ENCODE measurements at places on chromosomes 3 and 15.

GRCh38 chr3:189766416-189766815 lies 135.2 kb downstream of the TP63 start:
- DNase-seq = no peak

DNA sequence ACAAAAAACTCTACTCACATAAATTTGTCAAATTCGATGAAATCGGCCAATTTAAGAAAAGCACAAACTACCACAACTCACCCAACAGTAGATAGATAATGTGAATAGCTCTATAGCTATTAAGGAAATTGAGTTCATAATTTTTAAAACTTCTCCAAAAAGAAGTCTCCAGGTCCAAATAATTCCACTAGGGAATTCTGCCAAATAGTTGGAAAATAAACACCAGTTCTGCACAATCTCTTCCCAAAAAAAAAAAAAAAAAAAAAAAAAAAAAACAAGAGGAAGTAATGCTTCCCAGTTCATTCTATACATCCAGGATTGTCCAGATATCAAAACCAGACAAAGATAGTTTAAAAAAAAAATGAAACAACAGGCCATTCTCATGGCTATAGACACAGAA lies 164.2 kb downstream of the POLR2M start:
- no peak for DNase-seq

DNA sequence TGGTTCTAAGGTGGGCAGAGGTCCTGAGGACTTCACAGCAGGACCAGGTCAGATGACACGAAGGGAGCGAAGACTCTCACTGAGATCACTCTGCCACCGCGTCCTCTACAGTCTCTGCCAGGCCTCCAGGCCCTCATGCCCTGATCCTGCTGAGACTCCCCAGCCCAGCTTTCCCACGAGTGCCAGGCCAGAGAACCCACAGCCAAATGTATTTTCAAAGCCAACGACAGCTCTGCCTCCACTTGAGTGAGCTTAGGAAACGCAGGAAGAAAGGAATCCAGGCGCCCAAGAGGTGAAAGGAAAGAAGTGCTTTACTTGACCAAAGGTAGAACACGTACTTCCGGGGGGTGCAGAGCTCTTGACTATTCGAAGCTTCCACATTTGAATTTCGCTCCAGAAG lies 275.0 kb downstream of the XXYLT1 start:
- no peak for DNase-seq

- DNase-seq = no peak
Measured at GRCh38 chr3:149678351-149678950, 20.6 kb upstream of the WWTR1 start.

DNA sequence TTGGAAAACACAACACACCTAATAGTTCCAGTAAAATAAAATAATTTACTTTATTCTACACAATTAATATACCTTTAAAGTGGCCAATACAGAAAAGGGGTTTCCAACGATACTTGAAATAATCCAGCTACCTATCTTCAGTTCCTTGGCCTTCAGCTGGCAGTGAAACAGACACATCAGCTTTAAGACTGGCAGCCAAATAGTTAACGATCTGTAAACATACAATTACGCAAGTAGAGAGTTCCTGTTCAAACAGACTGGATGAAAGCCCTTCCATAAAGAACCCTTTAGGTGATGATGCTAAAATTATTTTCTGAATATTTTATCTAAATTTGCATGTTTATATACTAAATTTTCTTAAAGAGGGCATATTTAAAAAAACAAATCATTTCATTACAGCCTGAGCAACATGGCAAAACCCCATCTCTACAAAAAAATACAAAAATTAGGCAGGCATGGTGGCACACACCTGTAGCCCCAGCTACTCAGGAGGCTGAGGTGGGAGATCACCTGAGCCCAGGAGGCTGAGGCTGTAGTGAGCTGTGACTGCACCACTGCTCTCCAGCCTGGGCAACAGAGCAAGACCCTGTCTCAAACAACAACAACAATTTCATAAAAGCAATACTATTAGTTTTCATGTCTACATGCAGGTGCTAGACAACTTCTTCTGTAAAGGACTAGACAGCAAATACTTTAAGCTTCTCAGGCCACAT lies 12.9 kb downstream of the DYNC1LI1 start:
- no peak for DNase-seq

DNA sequence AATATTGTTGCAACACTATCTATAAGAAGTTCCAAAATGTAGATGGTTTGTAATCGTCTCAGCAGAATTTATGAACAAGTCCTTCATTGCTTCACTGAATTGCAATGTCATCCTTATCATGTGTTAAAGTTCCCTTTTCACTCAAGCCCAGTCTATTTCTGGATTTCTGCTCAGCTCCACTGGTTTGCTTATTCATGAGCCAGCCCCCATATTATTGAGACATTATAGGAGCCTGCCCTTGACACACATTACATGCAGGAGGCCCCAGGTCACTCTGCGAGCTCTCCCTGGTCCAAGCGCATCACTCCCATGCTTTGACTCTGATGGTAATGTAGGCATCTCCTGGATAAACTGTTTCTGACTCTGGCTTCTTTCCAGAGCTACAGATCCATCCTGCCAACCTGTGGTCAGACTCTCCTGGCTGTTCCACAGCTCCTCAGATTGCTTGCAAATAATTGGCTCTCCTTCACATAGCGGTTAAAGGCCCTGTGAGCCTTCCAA lies 56.9 kb downstream of the ABTB1 start:
- no peak for DNase-seq

DNA sequence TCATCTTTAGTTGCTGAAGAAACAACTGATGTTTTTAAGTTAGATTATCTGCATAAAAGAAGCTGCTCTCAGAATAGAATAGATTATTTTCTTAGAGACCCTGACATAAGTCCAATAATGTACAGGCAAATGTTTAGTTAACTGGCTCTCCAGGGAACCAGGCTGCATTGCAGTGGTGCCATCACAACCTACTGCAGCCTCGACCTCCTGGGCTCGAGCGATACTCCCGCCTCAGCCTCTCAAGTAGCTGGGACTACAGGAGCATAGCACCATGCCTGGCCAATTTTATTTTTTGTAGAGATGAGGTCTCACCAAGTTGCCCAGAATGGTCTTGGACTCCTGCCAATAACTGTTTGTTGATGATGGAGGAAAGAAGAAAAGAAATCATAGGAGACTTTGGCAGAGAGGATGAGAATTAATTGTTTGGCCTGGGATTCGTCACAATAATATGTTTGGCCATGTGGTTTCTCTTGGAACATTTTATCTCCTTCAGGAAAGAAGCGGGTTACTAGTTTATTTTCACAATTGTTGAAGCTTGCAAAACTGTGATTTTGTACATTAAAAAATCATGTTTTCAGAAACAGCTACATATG lies 429.2 kb downstream of the CADM2 start:
- DNase-seq = no peak

Measured in H7 (cell line).